ENCODE measurements at places on chromosomes 16 and 17.

- DNase-seq: no peak
Measured at GRCh38 chr16:84732674-84733352, 33.0 kb downstream of the USP10 start.

GRCh38 chr17:65371702-65372101 lies 189.7 kb downstream of the AXIN2 start:
- DNase-seq: peak; percentile 60

DNA sequence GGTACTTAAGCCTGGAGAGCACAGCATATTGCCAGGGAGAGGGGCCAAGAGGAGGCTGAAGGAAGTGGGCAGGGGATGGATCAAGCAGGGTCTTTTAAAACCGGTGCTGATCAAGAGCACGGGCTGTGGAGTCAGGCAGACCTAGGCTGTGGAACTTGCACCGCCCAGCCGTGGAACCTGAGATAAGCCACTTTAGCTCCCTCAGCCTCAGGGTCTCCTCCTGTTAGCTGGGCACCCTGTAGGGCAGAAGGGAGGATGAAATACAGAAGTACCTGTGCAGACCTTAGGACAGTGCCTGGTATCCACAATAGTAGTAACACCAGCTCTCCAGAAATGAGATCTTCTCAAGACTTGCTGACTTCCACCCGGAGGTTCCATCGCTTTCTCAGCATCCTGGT lies 9.3 kb downstream of the ODAD4 start:
- no peak for DNase-seq

GRCh38 chr16:88968589-88969280 lies 8.3 kb downstream of the CBFA2T3 start:
- DNase-seq: no peak

GRCh38 chr16:15426796-15427195 lies 7.6 kb upstream of the BMERB1 start:
- no peak for DNase-seq

DNA sequence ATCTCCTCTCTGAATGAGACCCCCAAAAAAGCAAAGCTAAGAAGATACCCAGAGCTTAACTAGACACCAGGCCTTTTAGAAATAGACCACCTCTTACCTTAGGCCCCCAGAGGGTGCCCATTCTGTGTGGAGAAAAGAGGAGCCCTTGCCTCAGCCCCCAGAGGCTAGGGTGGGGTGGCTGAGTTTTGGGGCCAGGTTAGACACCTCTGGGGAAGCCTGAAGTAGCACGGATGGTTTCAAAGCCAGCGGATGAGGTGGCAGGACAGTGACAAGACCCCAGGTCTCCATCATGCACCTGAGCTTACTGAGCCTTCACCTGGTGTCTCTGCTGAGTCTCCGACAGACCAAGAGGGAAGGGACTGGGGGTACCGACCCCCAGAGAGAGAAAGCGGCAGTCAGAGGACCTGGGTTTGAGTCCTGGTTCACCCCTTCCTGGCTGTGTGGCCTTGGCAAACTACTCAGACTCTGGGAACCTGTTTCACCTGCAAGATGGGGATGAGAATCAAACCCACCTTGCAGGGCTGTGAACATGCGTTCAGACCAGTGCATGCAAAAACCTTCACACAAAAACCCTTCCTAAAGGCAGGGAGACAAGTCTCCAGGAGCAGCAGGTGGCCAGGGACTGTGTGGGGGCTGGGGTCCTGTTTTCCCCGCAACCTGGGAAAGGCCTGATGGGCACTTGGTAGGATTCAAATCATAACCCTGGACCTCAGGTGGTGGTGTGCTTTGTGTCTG lies 7.7 kb downstream of the SCGB1C2 start:
- DNase-seq: peak; percentile 38

GRCh38 chr16:4322121-4323052 lies 6.5 kb downstream of the GLIS2 start:
- peak; percentile 18 for DNase-seq

- DNase-seq: peak; percentile 28
Measured at GRCh38 chr17:42282478-42283080, 5.7 kb upstream of the STAT5A start.

All from right lobe of liver (tissue), 6 donors.